ENCODE measurements at places on chromosomes 6 and 20.

DNA sequence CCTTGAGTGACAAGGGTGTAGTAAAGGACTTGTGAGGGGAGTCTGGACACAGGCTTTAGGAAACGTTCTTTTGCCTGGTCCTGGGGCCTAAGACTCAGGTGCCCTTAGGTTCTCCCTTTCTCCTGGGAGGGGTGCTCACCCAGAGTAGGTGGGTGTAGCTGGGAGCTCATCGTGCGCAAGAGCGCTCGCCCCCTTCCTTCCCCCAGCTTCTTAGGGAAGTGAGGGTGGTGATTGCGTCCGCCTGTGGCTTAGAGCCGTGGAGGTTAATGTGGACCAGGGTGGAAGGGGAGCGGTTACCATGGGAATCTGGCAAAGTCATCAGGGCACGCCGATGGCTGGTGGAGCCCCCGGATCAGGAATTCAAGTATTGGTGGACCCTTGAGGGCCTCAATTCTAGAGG, 3.3 kb upstream of the AARS2 start:
- no peak for DNase-seq

DNA sequence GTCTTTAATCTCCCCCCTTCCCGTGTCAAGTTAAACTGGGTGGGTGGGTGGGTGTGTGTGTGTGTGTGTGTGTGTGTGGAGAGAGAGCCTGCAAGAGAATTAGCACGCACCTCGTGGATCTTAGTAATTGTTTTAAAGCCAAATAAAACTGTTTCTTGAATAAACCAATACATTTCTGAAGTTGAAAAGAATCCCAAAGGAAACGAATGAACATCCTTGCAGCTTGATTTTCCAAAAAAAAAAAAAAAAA, 381 bp upstream of the BICRAL start:
- DNase-seq, result no peak

DNA sequence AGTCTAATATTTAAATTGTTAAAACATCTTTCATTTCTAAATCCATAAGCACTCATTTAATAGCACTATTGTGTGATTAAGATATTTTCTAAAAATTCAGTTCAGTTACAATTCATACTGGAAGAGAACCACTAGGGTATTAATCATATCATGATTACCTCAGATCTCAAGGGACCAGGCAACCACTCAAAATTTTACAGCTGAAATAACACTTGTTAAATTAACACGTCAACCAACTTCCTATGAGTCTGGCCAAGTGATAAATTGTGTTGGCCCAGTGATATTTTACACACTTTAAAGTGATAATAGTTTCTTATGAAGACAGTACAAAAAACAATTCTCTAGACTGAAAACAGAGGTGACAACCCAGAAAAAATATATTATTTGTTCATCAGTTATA, 869.0 kb upstream of the ADGRB3 start:
- no peak for DNase-seq

GRCh38 chr6:38077488-38078030, 258.0 kb downstream of the ZFAND3 start:
- no peak for DNase-seq

GRCh38 chr6:33297406-33297955, 1.3 kb downstream of the RGL2 start:
- DNase-seq, result no peak

DNA sequence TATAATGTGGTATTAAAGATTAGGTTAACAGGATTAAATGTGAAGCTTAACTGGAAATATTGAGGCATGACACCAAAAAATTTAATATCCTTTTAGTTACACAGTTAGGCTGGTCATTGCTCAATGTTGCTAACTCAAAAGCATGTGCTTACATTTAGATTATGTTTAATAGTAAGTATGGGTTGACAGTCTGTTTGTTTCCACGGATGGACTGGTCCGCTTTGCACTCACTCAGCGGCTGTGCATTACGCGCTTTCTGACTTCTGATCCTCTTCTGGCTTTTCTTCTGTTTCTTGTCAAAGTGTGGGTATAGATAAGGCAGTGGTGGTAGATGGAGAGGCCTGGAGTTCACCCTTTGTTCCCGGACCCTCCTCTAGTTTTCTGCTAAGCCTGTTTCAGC, 174.9 kb downstream of the RIMS1 start:
- DNase-seq, result no peak

DNA sequence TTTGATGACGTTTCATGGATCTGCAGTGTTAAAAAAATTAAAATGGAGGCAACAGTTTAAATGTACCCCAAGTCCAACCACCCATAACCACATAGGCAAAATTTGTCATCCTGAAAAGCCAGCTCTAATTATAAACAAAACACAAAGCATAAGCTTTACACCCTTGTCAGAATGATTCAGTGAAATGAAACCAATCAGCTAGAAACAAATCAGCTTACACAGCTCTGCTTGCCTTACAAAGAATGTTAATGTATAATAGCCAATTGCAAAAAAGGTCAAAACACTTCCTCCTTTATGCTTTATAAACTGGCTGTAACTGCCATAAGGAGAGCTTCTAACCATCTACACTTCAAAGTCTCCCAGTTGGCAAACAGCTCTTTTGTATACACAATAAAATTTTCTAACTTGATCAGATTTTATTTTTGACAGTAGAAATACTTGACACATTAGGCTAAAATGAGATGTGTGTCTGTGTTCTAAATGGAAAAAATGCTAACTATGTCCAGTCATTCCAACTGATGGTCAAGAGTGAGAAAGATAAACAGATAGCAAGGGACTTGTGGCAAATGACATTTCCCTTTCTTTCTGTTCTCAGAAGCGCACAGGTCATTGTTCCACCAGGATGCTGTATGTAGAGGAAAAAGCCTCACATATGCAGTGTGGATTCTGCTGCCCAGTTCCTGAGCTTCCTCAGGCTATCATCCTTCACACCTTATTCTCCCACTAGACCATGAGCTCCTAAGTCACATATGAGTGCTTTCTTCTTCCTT, 344.3 kb upstream of the ID4 start:
- DNase-seq, result no peak

DNA sequence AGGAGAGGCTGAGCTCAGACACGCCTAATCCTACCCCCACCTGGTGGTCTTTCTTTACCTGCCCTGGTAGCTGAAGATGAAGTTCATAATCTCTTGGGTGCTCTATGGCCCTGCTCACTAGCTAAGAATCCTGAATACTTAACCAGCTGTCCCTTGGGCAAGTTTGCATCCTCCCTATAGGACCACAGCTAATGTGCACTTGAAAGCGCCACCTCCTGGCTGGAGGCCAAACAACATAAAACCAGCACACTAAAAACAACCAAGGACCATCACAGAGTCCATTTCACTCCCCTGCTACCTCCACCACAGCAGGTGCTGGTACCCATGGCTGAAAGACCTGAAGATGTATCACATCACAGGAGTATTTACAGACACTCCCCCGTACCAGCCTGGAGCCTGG, 155.5 kb upstream of the SLC24A3 start:
- no peak for DNase-seq
